Heart left ventricle (tissue), 16 donors: ENCODE measurements at places on chromosomes 6 and 20.

- peak; percentile 31 for DNase-seq
Observed at GRCh38 chr20:2984956-2985661, 58.3 kb upstream of the GNRH2 start.

- DNase-seq, result no peak
Observed at GRCh38 chr20:20415321-20415720, 47.4 kb downstream of the INSM1 start.

GRCh38 chr6:120290964-120291363, 941.4 kb upstream of the MAN1A1 start:
- DNase-seq, result no peak

GRCh38 chr6:129140526-129140925, 257.6 kb downstream of the LAMA2 start:
- DNase-seq, result no peak

- no peak for DNase-seq
Observed at GRCh38 chr6:85465762-85466161, 15.9 kb downstream of the NT5E start.

DNA sequence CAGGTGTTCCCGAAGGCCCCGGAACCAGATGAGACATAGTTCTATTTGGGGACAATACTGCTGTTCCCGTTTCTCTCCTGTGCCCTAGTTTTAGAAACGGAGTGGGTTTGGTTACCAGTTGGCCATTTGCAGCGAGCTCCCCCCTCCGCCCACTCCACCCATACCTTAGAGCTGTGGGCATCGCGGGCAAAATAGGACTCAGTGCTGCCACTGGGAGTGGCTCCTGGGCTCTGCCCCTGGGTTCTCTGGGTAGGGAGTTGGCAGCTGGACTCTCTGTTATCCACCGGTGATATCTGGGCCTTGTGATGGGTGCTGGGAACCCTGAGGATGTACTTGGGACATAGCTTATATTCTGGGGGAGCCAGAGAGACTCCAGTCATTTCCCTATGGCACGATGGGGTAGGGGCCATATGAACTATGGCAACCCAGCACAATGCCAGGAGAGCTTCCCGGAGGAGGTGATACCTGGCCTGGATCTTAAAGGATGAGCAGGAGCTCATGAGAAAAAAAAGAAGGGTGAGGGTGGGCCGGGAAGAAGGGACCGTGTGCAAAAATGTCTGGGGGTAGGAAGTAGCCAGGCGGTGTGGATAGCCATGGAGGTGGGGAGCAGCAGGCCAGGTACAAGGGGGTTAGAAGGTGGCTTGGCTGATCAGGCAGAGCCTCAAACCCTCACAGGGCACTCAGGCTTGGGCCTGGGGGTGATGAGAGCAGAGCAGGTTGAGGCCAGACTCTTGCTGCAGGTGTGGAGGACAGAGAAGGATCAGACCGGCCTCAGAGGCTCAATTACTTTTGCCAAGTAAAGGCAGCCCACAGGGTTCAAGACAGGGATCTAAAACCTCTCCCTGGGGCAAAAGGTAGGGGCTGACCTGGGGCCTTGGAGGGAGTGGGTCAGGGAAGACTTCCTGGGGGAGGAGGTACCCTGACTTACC, 9.6 kb downstream of the SRC start:
- DNase-seq, result no peak

DNA sequence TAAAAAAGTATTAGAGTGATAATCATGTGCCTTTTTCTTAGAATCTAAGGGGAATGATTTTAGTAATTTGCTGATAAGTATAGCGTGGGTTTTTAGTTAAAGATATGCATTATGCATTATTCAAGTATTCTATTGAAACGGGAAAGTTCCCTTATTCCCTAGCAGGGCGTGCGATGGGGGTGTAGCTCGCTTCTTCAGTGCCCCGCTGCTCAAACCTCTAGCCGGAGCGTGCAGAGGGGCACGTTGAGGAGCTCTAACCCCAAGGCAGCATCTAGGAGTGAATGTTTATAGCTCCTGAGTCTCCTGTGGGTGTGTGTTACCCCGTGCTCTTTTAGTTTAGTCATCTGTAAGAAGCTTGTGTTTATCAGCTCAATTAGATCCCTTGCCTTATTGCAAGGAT, 1339.5 kb upstream of the MAP3K7 start:
- DNase-seq, result no peak

GRCh38 chr20:23129266-23129665, 43.1 kb upstream of the CD93 start:
- DNase-seq, result no peak

DNA sequence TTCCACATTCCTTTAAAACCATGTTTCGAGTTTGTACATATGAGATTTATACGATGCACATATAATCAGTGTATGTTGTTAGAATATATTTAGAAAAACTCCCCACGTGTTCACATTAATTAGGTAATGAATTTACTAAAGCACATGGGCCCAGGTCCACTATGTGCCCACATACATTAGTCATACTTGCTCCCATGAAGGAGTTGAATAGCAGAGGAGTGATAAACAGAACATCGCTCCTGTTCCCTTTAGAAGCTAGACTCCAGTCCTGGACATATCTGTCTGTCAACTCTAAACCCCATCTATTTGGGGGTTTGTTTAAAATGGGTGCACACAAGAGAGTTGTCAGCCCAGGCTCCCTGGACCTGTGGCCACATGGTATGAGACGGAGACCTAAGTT, 108.1 kb upstream of the TIAM2 start:
- DNase-seq, result no peak

- no peak for DNase-seq
Observed at GRCh38 chr20:38873050-38873581, 53.1 kb upstream of the FAM83D start.

- DNase-seq, result peak; percentile 83
Observed at GRCh38 chr20:50625986-50626677, 65.2 kb downstream of the RIPOR3 start.

DNA sequence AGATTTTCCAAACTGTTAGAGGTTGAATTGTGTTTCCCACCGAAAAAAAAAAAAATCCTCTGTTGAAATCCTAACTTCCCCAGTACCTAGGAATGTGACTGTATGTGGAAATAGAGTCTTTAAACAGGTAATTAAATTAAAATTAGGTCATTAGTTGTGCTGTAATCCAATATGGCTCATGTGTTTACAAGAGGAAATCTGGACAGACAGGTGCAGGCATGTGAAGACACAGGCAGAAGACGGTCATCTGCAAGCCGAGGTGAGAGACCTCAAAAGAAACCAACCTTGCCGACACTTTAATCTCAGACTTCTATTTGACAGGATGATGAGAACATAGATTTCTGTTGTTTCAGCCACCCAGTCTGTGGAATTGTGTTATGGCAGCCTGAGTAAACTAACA, 28.6 kb upstream of the EZR start:
- no peak for DNase-seq

GRCh38 chr6:9936551-9936950, 478.3 kb downstream of the TFAP2A start:
- no peak for DNase-seq

DNA sequence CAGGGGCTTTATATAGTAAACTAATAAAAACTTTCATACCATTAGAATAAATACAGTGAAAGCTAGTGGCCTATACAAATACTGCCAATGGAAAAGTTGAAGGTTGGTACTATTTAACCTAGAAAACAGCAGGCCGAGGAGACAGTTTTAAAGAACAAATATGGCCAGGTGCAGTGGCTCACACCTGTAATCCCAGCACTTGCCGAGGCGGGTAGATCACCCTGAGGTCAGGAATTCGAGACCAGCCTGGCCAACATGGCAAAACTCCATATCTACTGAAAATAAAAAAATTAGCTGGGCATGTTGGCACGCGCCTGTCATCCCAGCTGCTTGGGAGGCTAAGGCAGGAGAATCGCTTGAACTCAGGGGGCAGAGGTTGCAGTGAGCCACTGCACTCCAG, 24.8 kb downstream of the GLYATL3 start:
- no peak for DNase-seq
